ENCODE measurements at places on chromosomes 1 and 21.
A peak's percentile ranks its signal among the peaks of the same experiment; 100 is the strongest.

DNA sequence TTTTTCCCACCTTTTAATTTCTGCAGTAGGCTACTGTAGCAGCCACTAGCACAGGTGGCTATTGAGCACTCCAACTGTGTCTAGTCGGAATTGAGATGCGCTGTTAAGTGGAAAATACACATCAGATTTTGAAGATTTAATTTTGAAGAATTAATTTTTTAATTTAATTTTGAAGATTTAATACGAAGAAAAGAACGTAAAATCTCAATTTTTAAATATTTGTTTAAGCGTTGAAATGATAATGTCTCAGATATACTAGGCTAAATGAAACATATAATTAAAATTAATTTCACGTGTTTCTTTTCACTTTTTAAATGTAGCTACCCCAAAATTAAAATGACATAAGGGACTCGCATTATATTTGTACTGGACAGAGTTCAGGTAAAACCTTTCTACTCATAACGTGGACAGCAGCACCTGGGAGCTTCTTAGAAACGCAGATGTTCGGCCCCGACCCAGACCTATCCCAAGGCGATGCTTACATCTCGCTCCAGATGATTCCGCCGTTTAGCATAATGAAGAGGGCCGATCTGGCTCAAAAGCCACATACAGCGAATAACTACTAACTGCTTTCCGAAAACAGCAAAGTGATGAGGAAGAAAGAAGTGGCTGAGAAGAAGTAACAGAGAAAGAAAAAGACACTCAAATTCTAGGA is 717 bp downstream of the CRYZL1 start:
- no peak for DNase-seq

DNA sequence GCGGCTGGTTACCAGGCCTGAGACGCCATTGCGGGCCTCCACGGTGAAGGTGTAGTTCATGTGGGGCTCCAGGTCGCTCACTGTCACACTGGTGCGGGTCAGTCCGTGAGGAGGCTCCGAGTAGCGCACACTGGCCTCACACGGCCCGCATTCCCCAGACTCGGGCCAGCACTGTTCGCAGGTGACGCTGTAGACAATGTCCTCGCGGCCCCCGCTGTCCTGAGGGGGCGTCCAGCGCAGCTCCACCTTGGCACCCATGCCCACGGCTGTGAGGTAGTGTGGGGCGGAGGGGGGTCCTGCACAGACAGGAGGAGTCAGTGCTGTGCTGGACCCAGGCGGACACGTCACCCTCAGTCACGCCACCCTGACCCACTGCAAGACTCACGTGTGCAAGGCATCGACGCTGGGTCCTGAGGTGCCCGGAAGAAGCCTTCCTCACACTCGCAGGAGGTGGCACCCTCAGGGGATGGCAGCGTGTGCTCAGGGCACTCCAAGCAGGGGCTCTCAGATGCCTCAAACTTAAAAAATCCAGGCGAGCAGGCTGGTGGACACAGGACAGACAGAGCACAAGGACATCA is 17.9 kb downstream of the EPHA2 start:
- DNase-seq = no peak

DNA sequence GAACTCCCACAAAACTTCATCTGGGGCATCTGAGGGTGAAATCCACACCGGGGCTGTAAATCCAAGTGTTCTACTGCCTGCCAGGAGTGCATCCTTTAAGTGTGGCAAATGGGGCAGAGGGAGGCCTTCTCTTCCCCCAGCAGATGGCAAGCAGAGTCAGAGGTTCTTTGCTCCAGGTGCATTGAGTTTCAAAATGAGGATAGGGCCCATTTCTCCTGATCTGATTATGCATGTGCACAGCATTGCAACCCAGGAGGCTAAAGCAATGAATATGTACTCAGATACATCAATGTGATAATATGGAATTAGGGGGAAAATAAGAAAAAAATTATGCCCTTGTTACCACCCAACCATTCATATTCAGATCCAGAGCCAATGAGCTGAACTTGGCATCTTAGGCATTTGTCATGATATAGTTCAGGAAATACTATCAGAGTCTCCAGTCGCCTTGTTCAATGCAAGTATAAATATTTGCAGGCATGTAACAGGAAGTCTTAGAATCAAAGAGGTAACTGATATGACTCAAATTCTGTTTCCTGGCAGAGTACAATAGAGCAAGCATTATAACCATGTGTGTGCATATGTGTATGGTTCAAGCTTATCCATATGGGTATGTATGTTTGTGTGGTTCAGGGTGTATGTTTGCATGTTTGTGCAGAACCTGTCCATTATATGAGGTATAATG is 473.8 kb upstream of the PKN2 start:
- DNase-seq = no peak

DNA sequence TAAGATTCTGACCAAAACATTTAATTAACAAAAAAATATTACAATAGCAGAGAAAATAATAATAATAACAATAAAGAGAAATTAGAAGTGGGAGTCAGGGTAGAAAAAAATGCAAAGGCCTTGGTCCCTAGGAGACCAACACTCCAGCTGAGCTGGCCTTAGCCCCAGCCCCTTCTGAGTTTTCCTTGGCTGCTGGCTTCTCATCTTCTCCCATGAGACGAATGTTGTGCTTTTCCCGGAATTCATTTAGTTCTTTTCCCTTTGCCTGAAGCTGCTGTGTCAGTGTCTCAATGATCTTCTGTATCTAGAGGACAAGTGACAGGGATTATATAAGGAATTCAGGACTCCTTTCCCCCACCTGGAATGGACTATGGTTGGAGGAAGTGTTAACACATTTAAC is 2.4 kb downstream of the KLHDC9 start:
- no peak for DNase-seq

- no peak for DNase-seq
Observed at GRCh38 chr1:70495370-70495769, 84.3 kb downstream of the CTH start.

GRCh38 chr1:72177711-72178110 is 104.6 kb downstream of the NEGR1 start:
- DNase-seq = no peak

GRCh38 chr1:154559466-154560044 is 1.1 kb upstream of the UBE2Q1 start:
- peak; percentile 57 for DNase-seq

DNA sequence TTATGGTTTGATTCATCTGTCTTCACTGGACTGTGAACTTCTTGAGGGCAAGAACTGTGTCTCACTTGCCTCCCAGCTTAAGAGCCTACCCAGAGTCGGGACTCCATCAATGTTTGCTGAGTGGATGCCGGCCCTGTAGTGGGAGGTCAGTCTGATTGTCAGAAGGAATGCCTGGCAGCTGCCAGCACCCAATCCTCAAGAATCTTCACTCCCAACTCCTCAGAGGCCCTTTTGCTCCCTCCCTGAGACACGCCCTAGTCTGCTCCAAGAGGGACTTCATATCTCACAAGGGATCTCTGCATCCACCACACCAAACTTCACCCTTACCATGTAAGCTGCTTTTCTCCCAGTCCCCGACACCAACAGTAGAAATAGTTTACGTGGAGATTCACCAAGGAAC is 15.2 kb upstream of the KDM4A start:
- DNase-seq = no peak

DNA sequence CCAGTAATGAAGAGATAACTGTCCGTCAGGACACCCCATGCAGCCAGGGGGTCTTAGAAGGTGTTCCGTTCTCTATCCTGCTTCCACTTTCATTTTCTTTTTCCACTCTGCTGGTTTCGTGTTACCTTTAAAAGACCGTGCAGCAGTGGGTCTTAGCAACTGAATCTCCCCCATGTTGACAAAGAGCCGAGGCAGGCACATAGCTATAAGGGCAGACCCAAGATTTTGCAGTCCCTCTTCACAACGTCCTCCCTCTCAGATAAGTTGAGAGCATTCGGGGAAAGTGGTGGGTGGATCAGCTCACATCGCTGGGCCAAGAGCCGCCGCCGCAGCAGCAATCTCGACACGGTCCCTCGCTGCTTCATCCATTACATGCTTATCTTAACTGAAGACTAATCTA is 355.5 kb downstream of the LMO4 start:
- DNase-seq = no peak

DNA sequence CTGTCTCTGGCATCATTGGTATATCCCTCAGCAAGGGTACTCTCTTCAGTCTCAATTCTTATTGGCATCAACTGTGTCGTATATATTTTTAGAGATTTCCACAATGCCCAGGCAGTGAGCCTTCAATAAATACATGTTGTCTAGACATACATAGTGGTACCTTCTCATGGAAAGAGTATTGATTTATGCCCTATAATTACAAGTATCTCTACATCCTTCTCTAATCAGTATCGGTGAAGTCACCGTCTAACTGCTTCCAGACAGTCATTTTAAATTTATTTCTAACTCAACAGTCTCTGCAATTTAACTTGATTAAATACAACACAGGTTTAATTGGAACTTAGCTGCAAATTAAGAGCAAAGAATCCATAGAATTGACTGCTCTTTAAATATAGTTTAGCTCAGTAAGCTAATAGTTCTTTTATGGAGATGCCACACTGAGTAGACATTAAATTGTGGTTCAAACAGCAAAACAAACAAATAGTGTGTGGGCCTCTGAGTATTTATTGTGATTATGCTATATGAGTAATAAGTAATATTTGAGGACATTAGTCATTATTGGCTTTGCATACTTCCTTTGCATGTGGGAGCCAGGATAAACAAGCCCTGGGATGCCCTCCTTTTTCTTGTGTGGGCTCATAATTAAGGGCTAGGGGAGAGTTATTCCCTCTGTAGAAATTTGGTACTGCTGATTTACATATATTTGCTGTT is 126.9 kb upstream of the DUSP10 start:
- DNase-seq = no peak

DNA sequence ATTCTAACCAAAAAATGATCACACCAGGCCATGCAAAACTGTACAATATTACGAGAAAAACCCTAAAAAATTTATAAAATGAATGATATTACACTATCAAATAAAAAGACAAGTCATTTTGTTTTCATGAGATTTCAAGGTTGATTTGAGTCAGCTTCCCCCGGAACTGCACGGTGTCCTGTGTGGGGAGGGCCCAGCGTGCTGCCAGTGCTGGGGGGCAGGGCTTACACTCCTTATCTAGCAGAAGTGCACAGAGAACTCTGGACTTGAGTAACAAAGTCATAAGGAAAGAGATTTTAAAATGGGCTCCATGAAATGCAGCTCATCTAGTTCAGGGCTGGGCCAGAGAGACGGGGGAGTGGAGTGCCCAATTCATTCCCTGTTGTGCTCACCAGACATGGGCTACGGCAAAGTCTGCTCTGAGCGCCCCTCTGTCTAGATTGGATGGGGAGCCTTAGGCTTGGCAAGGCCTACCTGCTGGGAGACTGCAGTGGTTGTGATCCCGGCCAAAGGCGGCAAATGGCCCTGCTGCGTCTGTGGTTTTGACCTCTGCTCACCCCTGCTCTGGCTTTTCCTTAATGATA is 50.1 kb downstream of the COQ8A start:
- no peak for DNase-seq

DNA sequence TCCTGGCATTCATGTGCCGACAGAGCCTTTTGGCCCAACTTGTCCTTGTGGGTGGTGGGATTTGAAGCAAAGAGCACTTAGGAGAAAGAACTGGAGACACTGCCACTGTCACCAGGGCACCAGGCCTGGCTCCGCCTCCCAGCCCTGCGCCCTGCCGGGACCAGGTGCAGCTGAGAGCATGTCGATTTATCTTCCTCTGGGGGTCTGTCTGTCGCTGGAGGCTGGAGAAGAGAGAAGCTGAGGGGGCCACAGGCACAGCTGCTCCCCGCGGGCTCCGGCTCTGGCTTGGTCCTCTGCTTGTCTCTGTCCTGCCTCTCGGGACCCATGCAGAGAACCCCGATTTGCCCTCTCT is 28.2 kb downstream of the PCNT start:
- no peak for DNase-seq

DNA sequence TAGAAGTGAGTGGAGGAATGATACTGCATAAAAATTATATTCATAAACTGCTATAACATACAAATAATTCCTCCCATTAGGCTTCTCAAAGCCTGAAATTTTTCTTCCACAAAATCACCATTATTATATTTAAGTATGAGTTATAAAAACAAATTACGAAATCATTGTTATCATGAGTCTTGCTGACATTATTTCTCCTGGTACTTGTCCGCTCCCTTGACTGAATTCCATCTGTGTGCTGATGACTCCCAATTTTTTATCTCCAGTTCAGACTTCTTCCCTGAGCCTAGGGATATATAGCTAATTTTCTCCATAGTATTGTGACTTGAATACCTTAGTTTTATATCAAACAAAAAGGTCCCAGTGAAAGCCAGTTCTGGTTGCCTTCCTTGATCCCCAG is 268.2 kb downstream of the HMCN1 start:
- DNase-seq = no peak

GRCh38 chr1:214389734-214390133 is 108.8 kb downstream of the SMYD2 start:
- no peak for DNase-seq

DNA sequence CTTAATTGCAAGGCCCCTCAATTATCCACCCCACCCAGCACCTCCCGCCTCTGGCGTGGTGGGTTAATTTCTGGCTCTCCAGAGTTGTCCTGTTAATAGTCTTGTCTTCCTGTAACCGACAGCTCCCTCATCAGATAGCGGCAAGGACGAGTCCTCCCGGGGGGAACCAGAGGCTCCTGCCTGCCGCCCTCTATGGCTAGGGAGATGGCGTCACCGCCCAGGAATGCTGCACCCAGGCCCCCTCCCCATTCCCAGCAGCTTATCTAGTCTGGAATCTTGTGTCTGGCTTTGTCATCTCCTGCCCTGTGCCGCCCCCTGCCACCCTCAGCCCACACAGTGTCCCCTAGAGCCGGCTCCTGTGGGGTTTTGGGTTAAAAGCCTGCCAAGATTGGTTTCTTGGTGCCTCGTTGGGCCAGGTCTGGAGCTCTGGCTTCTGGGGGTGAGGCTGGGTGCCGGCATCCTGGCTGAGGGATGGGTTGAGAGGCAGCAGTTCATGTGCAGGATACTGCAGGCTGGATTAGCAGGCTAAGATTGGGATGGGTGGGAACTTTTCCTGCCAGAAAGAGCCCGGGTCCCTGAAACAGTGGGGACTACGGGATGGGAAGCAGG is 48.8 kb downstream of the EDN2 start:
- no peak for DNase-seq

Data from GM12891 (cell line).